Fibroblast of skin of left biceps (primary cell): ENCODE measurements at places on chromosomes 12 and 14.
A peak's percentile ranks its signal among the peaks of the same experiment; 100 is the strongest.

- DNase-seq, result no peak
These were observed 49.0 kb downstream of the SLC8B1 start for GRCh38 chr12:113285679-113286610.

DNA sequence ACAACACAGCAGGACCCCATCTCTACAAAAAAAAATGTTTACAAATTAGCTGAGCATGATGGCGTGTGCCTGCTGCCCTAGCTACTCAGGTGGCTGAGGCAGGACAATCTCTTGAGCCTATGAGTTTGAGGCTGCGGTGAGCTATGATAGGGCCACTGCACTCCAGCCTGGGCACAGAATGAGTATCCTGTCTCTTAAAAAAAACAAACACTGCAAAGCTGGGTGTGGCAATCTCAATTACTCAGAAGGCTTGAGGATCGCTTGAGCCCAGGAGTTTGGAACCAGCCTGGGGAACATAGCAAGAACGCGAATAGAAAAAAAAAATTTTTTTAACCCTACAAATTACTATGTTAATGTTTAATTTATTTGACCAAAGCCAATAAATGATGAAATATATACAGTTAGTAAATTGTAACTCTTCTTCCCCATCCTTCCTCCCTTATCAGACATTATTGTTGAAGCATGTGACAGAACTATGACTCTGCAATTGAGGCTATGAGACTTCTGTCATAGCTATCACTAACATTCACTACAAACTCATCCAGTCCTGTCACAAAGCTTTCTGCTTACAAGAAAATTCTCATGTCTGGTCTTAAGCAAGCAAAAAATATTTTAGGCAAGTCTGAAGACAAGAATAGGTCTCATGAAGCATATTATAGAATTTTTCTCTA lies 9.8 kb downstream of the BTBD7 start:
- no peak for DNase-seq

GRCh38 chr12:122965321-122965751 lies 927 bp downstream of the ABCB9 start:
- DNase-seq, result no peak

DNA sequence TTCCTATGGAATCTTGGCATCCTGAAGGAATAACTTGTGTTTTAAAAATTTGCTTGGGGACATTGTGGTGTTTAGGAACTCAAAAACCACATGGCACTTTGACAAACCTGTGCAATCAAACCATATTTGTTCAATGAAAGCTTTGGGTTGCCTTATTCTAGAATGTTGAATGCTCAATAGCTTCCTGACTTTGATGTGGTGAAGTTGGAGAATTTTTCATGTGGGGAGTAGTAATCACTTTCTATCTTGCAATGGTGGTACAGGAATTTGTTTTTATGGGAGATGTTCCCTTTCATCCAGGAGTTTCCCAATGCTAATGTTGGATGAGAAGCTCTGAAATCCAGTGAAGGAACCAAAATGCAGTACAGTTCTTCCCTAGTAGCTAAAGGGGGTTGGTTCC lies 42.2 kb upstream of the LDHB start:
- DNase-seq, result no peak

DNA sequence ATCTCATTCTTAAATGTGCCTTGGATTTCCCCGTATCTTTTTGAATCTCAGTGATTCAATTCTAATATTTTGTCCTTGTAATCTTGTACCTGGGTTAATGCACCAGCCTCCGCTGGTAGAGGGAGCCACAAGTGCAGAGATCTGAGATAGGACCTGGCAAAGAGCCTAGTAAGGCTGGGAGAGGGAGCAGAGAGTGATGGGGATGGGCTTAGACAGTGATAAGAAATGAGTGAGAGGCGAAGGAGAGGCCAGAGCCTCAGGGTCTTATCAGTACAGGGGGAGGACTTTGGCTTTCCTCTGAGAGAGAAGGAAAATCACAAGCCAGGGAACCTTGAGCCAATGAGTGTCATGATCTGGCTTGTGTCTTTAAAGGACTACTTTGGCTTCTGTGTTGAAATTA lies 30.5 kb upstream of the LMNTD1 start:
- DNase-seq, result no peak

DNA sequence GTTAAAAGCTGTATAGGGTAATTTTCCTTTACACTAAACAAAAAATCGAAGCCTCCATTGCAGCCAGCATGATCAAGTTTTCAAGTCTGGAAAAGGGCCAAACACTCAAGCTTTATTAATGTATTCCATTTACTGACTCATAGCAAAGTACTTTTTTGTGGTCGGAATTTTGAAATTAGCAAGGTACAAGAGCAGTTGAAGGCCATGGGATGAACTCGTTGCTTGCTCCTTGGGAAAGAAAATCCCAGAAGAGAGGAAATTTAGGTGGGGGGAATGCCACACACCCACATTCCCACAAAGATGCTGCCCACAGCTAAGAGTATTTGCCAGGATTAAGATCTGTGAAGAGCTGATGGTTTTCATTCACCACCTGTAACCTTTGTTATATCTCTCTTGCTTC lies 333.7 kb downstream of the EGLN3 start:
- DNase-seq, result peak; percentile 49

GRCh38 chr14:69252851-69253250 lies 7.1 kb upstream of the GALNT16 start:
- DNase-seq, result no peak

DNA sequence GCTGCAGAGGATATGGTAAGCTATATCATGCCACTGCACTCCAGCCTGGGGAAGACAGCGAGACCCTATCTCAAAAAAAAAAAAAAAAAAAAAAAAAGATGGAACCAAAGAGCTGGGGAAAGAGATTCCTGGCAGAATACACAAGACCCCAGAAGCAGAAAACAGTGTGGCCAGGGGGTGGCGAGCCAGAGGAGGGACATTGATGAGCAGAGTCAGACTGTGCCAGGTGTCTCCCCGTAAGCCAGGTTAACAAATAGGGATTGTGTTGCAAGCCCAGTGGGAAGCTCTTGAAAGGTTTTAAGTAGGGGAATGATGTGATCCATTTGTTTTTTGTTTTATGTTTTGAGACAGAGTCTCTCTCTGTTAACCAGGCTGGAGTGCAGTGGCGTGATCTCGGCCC lies 56.1 kb downstream of the FIGNL2 start:
- no peak for DNase-seq

DNA sequence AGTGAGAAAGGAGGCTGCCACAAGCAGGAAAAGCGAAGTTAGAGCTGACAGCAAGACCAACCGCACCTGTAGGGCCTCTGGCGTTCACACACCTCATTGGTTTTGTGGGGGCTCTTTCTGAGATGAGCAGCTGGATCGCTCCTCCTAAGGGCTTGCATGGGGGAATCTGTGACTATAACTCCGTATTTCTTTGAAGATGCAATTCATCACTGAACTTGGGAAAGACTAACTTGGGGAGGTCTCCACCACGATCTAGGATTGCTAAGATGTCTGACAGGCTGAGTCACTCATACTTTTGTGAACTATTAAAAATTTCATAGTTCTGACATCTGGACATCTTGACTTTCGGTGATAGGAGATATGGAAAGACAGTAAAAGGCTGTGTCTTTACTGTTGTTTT lies 173.6 kb downstream of the ETV6 start:
- DNase-seq, result peak; percentile 88

GRCh38 chr14:99125113-99125512 lies 146.9 kb downstream of the BCL11B start:
- DNase-seq, result no peak

GRCh38 chr14:59093902-59094301 lies 94.6 kb upstream of the DAAM1 start:
- no peak for DNase-seq

DNA sequence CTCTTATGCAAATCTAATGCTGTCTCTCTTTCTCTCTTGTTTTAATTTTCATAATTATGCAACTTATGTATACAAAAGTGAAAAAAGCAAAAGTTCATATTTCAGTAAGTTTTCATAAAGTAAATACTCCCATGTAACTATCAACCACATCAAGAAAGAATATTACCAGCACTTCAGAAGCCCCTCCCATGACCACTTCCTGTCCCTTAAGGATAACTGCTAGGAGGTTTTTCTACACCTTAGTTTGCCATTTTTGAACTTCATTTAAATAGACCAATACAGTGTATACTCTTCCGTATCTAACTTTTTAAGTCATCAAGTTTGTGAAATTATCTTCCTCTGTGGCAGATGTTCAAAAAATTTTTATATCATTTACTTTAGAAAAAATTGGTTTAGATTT lies 547 bp upstream of the OR4K15 start:
- no peak for DNase-seq

DNA sequence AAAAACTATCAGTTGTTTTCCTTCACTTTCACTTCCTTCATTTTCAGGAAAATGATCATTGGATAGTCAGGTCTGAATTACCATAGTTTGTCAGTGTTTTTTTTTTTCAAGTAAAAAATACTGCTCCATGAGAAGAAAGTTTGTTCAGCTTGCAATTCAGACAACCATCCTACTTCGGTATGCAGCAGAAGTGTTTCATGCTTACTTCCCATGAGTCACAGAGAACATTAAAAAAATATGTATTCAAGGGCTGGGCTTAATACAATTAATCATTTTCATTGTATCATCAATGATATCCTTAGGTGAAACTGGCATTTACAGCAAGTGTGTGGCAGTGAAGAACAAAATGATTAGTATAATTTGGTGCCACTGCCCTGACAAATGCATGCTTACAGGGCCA lies 21.6 kb downstream of the PYM1 start:
- DNase-seq, result no peak
